ENCODE measurements at places on chromosomes 12 and 14. TPM values are rescaled to one million over a fixed set of nuclear protein-coding genes. Genes with fewer than 3 reads are reported as not detected.

GRCh38 chr12:89373763-89374572 lies 21.7 kb upstream of the DUSP6 start:
- DNase-seq, result peak; percentile 78

DNA sequence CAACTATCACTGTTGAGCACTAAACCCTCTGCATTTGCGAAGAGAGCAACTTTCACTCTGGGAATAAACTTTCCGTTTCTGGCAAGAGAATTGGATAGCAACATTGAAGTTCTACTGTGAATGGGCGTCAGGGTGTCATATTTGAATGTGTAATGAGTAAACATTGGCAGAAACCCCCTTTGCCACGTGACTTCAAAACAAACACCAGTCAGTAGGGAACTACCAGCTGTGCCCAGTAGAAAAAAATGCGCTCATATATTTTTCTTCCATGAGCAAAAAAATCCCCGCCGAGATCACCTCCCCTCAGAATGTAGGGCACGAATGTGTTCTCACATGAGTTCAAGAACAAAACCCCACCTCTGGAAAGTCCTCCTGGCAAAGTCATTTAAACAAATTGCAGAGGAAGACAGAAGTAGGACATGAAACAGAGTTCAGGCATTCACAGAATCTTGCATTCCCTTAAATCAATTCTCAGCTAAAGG lies 80.6 kb downstream of the BTG1 start:
- DNase-seq, result peak; percentile 51

DNA sequence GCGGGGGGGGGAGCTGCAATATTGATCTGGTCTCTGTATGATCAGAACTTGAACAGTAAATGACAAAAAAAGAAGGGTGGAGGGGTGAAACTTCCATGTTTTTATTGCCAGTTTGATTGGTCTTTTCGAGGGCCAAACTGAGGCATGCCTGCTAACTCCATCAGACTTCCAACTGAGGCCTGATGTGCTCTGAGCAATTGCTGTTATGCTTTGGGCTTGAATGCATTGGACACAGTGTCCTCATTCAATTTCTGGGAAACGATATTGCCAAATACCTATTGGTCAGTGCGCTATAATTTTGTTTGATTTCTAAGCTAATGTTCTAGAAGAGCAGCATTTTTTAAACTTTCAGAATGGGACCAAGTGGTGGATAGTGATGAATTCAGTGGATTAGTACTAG lies 2.1 kb upstream of the SLC38A2 start:
- DNase-seq, result no peak

GRCh38 chr12:39959031-39959430 lies 146.8 kb downstream of the SLC2A13 start:
- no peak for DNase-seq

GRCh38 chr14:28608443-28608842 lies 158.1 kb upstream of the FOXG1 start:
- DNase-seq, result no peak

DNA sequence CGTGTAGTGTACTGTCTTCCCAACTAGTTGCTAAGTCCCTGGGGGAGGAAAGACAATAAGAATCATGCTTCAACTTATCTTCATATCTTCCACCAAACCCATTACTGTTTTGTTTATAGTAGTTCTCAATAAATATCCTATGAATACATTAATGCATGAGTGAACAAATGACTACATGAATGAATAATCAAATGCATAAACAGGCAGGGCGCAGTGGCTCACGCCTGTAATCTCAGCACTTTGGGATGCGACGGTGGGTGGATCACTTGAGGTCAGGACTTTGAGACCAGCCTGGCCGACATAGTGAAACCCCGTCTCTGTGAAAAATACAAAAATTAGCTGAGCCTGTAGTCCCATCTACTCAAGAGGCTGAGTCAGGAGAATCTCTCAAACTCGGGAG lies 32.1 kb upstream of the NR2C1 start:
- DNase-seq, result no peak

- no peak for DNase-seq
Observed at GRCh38 chr12:1444142-1444516, 150.3 kb downstream of the FBXL14 start.

DNA sequence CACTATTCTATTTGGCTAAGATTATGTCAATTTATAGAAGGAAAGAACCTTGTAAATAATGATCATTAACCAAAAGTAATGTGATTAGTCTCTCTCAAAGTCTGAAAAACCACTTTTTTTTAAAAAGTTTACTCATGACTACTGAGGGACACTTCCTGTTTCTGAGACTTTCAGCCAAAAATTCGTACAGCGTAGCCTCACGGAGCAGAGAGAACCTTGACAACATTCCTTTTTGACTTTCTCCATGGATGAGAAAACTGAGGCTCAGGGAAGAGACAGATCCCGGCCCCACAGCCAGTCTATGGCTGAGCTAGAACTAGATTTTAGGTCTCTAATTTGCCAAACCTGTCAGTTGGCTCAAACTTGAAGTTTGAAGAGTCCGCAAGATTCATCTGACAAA lies 68.2 kb downstream of the DAD1 start:
- no peak for DNase-seq

- peak; percentile 58 for DNase-seq
Observed at GRCh38 chr12:3313066-3313465, 177.9 kb upstream of the PRMT8 start.

GRCh38 chr12:76186131-76186906 lies 101.8 kb upstream of the NAP1L1 start:
- peak; percentile 62 for DNase-seq

DNA sequence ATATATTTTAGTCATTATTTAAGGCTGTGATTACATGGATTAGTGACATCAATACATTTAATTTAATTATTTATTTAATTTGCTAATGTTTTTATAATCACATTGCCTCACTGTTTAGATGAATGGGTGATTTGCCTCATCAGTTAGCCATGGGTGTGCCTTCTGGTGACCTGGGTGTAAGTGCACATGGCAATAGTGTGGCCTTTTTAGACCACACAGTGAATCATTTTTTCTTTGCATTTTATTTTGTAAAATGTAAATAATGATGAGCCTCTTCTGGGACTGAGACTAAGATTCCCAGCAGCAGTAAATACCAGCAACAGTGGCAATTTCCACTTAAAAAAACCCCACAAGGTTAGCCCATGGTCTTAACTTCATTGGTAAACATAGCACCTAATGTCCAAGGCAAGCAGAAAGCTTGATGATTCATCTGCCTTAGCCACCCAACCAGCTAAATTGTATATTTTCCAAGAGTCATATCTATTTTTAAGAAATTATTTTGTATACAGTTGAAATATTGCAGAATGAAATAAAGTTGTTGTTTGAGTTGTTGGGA lies 235.9 kb upstream of the NOVA1 start:
- DNase-seq, result peak; percentile 24

- DNase-seq, result no peak
Observed at GRCh38 chr14:66443785-66444184, 42.4 kb upstream of the CCDC196 start.

GRCh38 chr14:54797986-54798385 lies 104.6 kb downstream of the GCH1 start:
- DNase-seq, result no peak

DNA sequence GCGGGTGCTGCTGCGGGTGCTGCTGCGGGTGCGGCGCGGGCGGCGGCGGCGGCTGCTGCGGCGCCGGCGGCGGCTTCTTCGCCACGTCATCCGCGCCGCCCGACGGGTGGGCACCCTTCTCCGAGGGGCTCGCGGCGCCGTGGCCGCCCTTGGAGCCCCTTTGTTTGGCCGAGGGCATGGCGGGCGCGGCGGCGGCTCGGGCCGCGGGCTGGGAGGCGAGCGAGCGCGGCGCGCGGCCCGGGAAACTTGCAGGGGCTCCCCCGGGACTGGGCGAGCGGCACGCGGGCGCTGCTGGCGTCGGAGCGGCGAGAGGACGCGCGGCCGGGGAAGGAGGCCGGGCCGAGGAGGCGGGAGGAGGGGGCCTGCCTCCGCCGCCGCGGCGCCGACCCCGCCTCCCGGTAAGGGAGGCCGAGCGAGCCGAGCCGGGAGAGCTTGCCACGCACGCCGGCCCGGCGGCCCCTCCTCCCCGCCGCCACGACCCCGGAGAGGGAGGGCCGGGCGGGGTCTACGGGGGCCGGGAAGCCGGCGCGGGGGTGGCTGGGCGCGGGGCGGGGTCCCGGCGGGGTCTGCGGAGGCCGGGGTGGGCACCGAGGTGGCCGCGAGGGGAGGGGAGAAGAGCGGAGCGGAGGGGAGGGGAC lies at the start of gene CKAP4:
CKAP4 (minus strand) TSS at position 347 of the 638 bp plus-strand sequence; CDS start at position 178, 169 bp downstream.
- DNase-seq, result peak; percentile 86

- DNase-seq, result peak; percentile 77
Observed at GRCh38 chr12:27554421-27555186, 30.6 kb downstream of the PPFIBP1 start.

GRCh38 chr12:22923768-22924167 lies 298.8 kb downstream of the ETNK1 start:
- no peak for DNase-seq

GRCh38 chr14:61328626-61329262 lies 7.4 kb downstream of the PRKCH start:
- no peak for DNase-seq

DNA sequence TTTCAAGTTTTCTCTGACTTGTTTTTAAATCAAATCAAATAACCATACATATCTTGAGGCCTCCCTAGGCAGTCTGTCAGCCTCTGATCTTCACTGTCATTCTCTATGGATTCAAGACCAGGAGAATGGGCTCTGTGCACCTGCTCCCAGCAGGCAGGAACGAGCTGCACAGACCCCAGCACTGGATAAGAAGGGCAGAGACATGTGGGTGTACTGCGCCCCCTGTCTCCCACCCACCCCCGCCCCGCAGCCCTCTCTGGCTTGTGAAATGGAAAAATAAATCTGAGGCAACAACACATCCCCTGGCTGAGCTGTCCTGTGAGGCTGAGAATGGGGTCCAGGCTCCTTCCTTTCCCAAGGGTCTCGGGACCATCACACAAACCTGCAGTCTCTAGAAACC lies 26.3 kb downstream of the CLMN start:
- DNase-seq, result no peak

DNA sequence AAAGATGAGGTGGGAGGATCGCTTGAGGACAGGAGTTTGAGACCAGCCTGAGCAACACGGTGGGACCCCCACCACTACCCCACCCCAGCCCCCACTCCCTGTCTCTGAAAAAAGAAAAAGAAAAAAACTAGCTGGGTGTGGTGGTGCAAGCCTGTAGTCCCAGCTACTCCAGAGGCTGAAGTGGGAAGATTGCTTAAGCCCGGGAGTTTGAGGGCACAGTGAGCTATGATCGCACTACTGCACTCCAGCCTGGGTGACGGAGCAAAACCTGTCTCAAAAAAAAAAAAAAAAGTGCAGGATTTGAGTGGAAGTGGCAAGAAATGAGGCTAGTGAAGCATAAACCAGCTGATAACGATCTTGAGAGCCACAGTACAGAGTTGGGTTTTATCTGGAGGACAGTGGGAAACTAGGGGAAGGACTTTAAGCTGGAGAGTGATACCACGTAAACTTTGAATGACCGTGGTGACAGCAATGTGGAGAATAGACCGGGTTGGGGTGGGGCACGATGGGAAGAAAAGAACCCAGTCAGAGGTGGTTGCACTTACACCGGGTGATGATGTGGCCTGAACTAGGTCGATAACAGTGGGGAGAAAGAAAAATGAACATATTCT lies 85.3 kb downstream of the TMEM260 start:
- DNase-seq, result no peak

DNA sequence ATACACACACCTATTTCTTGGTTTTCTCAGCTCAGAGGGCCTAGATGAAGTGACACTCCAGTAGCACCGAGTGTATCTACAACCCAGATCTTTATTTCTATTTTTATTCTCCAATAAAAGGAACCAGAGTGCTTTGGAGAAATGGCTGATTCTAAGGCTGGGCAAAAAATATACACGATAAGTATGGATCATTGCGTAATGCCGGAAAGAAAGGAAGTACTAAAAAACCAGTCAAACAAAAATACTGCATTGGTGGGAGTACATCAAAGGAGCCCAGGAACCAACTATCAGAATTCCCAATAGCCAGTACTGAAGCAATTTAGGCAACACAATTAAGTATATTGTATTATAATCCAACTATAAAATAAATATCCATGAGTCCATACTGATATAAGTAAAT lies 400.9 kb upstream of the CCDC196 start:
- DNase-seq, result no peak

- DNase-seq, result peak; percentile 19
Observed at GRCh38 chr12:28855761-28856310, 293.2 kb upstream of the FAR2 start.

- no peak for DNase-seq
Observed at GRCh38 chr12:46110928-46111699, 120.7 kb upstream of the SCAF11 start.

- no peak for DNase-seq
Observed at GRCh38 chr14:104843442-104844305, 21.4 kb upstream of the CEP170B start.

DNA sequence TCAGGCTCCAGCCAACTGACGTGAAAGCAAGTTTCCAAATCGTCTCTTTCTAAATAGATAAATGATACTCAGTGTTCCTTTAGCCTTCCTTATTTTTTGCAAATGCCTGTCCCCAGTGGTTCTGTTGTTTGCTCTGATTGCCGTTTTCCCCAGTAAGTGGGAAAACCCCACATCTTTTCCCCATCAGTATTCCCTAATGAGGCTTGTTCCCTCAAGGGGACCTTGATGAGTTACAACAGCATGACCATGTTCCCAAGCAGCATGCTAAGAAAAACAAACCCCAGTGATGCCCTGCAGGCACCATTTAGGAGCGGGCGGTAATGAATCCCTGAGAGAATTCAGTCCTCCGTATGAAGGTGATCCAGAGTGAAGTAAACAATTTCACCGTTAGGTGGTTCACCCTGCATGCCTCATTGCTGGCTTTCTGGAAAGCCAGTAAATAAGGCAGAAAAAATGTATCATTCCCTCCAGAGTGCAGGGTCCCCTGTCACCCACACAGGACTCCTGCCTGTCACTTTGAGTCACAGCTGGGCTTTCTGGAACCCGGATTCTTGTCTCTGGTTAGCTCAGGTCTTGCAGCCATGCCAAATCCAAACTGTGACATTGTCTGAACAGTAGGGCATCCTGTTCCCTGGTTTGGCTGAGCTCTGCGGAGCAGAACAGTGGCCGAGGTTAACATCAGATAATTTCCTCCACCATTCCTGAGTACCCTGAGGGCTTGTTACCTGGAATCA lies 222.6 kb downstream of the RGS6 start:
- no peak for DNase-seq

GRCh38 chr14:90703841-90704737 lies 112.1 kb downstream of the TTC7B start:
- DNase-seq, result no peak

- no peak for DNase-seq
Observed at GRCh38 chr12:85413266-85413665, 133.2 kb downstream of the ALX1 start.

- peak; percentile 78 for DNase-seq
Observed at GRCh38 chr12:50314636-50315312, 31.5 kb upstream of the LIMA1 start.

- DNase-seq, result no peak
Observed at GRCh38 chr14:53209370-53209769, 56.2 kb upstream of the DDHD1 start.

- DNase-seq, result no peak
Observed at GRCh38 chr12:27794818-27795584, 15.0 kb upstream of the MANSC4 start.

- no peak for DNase-seq
Observed at GRCh38 chr14:103638594-103638993, 9.6 kb downstream of the KLC1 start.

Gene NPC2
- 252 TPM for total RNA-seq

Gene KRT75
- not detected for total RNA-seq

Gene ACOT4
- 1.7 TPM for total RNA-seq

Gene KRT79
- not detected for total RNA-seq

Gene SSPN
- 11.6 TPM for total RNA-seq

Gene TAS2R50
- 5.8 TPM for total RNA-seq

Gene TMEM30B
- total RNA-seq, result not detected

Gene CD63
- 2,284 TPM for total RNA-seq

Gene NTF3
- total RNA-seq, result 7.4 TPM

Gene KRT77
- total RNA-seq, result not detected

Data from fibroblast of villous mesenchyme (primary cell).